Bronchial epithelial cell (primary cell): ENCODE measurements at places on chromosomes 6 and 20. TPM values are rescaled to one million over a fixed set of nuclear protein-coding genes. Genes with fewer than 3 reads are reported as not detected.

DNA sequence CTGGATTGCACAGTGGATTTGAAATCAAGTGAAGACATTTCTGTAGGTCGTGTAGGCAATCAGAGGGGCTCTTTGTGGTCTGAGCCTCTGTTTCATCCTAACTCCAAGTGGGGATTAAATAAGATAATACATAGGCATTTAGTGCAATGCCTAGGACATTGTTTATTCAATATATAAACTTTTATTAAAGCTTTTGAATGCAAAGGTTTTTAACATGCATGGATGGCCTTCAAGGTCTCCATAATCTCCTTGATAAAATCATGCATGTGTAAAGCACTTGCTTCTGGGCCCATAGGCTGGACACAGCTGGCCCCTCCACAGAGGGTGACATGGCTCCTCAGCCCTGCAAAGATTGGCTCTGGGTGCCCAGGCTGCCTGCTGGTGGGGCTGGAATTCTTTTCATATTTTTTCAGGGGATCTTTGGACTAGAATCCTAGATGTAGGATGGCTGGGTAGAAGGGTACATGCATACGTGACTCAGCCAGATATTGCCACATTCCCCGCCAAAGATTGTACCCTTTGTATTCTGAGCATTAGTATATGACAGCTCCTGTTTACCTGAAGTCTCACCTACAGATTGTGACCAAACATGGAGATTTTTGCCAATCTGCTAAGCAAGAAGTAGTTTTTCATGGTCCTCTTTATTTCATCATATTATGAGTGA is 19.0 kb upstream of the AVP start:
- peak; percentile 65 for DNase-seq

- peak; percentile 47 for DNase-seq
Measured at GRCh38 chr6:146364816-146365594, 178.6 kb upstream of the RAB32 start.

- DNase-seq = no peak
Measured at GRCh38 chr20:53914091-53914780, 156.2 kb downstream of the BCAS1 start.

- no peak for DNase-seq
Measured at GRCh38 chr6:26375270-26375669, 7.6 kb upstream of the BTN2A2 start.

DNA sequence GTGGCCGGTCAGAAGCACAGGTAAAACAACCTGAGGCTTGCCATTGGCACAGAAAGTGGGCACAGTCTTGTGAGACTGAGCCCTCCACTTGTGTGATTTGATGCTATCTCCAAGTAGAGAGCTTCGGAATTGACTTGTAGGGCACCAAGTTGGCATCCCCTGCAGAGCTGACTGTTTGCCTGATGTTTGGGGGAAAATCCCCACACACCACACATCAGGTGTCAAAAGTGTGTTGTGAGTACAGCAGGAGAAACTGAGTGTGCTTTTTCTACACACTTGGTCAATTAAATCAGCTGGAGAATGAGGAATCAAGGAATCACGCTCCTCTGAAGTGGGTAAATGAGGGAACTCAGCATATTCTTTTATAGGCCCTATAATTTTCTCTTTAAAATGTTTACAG is 989 bp downstream of the SERINC3 start:
- no peak for DNase-seq

- no peak for DNase-seq
Measured at GRCh38 chr6:104608101-104608500, 251.6 kb downstream of the HACE1 start.

DNA sequence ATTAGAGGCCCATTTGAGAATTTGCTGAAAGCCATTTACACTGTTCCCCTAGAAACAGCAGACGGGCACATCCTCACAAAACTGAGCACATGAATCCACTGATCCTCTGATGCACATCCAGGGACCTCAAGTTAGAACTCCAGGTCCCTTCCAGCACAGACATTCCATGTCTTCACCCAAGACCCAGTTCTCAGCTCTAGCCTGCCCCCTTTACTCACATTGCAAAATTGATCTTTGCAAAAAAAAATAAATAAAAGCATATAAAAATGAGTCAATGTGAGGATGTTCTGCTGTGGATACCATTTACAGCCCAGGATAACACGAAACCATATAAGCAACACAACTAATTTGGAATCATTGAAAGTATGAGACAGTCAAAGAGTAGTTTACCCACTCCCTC is 458.2 kb upstream of the JARID2 start:
- DNase-seq = no peak

DNA sequence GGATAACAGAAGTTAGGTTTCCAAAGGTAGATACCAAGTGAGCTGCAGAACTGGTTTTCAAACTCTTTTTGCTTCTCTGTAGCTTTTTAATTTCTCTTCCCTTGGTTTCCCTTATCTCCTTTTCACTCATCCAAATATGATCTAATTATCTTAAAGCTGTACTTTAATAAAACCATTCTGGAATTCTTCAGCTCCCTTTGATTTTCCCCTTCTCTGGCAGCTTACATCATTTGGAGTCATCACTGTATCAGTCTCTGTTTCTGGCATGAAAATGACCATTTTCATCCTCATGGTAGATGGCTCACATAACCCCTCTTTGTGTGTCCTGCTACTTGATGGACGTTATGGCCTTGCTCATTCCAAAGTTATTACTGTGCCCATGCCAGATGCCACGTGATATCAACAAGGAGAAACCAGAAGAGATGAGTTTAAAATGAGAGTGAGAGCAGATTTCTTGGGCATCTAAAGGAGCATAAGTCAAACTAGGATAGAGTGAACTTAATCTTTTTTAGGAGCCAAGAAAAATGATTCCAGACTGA is 620.2 kb downstream of the QKI start:
- DNase-seq = no peak

DNA sequence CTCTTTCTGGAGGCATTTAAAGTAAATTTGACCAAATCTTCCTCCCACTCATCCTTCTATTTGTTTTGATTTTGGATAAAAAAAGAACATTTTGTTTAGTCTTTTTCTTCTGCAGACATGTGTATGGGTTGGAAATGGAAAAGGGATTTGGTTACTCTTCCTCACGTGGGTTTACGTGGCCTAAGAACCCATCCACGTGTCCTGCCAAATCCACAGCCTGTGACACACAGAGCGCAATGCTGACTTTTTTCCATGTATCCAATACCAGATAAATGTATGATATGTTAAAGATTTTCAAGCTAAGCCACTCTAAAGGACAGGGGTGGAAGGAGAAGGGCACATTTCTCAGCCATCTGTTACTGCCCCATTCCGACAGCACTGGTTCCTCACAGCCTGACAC is 176.5 kb downstream of the COL12A1 start:
- no peak for DNase-seq

- peak; percentile 42 for DNase-seq
Measured at GRCh38 chr20:5557123-5557522, 193.1 kb upstream of the SHLD1 start.

DNA sequence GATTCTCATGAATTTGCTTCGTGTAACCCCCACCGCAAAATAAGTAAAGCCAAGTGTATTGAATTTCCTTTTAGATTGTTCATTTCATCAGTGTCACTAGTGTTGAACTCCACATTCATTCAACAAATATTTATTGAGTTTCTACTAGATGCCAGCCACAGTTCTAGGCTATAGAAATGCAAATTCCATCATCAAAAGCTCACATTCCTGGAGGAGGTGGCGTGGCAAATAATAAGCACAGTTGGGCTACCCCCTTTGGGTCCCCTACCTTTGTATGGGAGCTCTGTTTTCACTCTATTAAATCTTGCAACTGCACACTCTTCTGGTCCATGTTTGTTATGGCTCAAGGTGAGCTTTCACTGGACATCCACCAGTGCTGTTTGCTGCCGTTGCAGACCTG is 12.7 kb upstream of the ME1 start:
- no peak for DNase-seq

DNA sequence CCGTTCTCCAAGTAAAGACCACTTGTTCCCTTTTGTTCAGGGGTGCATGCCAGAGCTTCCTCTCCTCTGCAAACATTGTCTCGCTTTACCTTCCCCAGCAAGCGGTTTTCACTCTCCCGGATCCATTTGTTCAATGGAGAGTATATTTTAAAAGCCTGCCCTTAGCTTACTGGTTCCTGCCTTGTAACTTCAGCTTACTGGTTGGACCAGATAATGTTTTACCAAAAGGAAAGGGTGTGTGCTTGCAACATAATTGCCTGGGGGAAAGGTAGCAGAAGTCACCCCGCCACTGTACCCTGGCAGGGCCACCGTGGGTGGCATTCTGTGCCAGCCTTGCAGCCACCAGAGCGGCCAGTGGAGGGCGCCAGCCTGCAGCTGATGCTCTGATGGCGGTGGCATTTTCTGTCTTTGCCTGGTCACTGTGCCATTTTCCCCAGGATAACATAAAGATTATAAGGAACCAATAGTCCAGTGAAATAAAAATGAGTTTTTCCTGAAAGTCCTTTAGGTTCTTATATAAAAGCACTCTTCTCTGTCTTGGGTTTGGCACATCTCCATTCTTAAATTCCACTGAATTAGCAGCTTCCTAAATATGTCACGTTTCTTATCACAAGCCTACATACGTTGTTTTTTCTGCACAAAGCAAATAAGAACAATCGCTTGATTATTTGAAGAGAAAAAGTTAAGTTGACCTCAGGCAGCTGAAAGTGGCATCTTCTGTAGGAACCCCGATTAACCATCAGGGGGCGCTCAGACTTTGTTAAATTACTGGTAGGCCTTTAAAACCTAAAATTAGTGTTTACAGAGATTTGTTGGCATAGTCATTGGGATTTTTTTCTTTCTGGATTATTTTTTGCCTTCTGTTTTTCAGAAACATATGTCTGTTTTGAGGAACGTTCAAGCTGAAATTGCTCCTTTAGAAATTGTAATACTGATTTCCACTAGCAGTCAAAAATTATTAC is 67.4 kb upstream of the XRN2 start:
- peak; percentile 55 for DNase-seq

GRCh38 chr6:107413966-107414645 is 45.3 kb downstream of the PDSS2 start:
- no peak for DNase-seq

DNA sequence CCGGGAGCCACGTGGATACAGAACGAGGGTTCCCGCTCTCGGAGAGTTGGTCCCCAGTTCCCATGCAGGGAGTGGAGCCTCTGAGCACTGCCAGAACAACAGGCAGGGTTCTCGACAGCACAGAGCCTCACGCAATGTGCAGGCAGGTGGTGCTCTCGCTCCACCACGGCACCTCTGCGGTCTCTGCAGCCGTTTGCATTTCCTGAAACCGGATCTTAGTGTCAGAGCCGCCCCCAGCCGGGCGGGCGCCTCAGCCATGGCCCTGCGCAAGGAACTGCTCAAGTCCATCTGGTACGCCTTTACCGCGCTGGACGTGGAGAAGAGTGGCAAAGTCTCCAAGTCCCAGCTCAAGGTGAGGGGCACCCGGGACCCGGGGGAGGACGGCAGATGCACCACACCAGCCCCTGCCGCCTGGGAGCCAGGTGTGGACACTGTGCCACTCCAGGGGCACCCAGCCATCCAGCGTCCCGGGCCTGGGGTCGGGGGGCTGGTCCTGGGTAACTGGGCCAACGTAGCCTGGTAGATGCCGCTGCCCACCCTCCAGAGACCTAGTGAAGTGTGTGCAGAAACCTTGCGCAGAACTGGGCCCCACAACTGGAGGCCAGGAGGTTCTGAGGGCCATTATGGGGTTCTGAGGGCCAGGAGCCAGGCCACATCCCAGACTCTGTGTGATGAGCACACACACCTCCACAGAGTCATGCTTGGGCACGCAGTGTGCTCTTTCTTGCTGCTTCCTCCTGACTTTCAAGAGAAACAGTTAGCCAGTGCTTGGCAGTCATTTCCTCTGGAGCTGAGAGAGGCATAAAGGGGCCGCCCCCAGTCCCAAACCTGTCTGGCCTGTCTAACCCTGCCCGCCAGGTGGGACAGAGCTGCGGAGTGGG is at the start of gene DEF6:
Gene DEF6, plus strand, starts transcription at position 218 of the 881 bp plus-strand sequence. Its CDS starts 39 bp downstream, at position 257.
- DNase-seq = peak; percentile 91

KCNK16 gene
- not detected in 2 replicates for total RNA-seq

PLN gene
- total RNA-seq = not detected in 2 replicates

CPNE1 gene
- total RNA-seq = 76.3 and 85.5 TPM in 2 replicates

CGA gene
- total RNA-seq = not detected in 2 replicates

PBOV1 gene
- total RNA-seq = not detected in 2 replicates

GPX5 gene
- total RNA-seq = not detected in 2 replicates

KHDRBS2 gene
- total RNA-seq = not detected in 2 replicates

HAO1 gene
- not detected in 2 replicates for total RNA-seq

TCP11 gene
- not detected in 2 replicates for total RNA-seq

SH3BGRL2 gene
- total RNA-seq = 15.0 and 30.6 TPM in 2 replicates
